A549 treated with DMSO at 1 μM for 4 hours (cell line): ENCODE measurements at places on chromosomes 5 and 9. TPM values are rescaled to one million over a fixed set of nuclear protein-coding genes. Genes with fewer than 3 reads are reported as not detected.

The C9orf85 gene
- total RNA-seq = 13.3 to 14.6 TPM (median 13.8 TPM) in 5 replicates

The MCCC2 gene
- total RNA-seq = 41.7 to 46.6 TPM (median 44.7 TPM) in 5 replicates

The TERT gene
- 1.8 to 4.0 TPM (median 3.3 TPM) in 5 replicates for total RNA-seq

The FLT4 gene
- 2.2 to 4.4 TPM (median 3.3 TPM) in 5 replicates for total RNA-seq

The TTC23L gene
- total RNA-seq = 0.05 to 0.33 TPM (median 0.22 TPM) in 4 of 5 replicates, not detected in the other

The PPP3R2 gene
- total RNA-seq = not detected in 5 replicates

The PCDHGA8 gene
- total RNA-seq = 0.02 to 0.03 TPM (median 0.02 TPM) in 3 of 5 replicates, not detected in the others

The SPARC gene
- total RNA-seq = 17.7 to 32.0 TPM (median 24.6 TPM) in 5 replicates

The ANP32B gene
- 279 to 318 TPM (median 297 TPM) in 5 replicates for total RNA-seq

The ADAMTS12 gene
- total RNA-seq = 8.0 to 9.5 TPM (median 9.0 TPM) in 5 replicates

The C9orf50 gene
- 0.08 TPM in 1 of 5 replicates, not detected in the others for total RNA-seq

The TBC1D13 gene
- total RNA-seq = 19.1 to 22.6 TPM (median 21.2 TPM) in 5 replicates

The ZNF462 gene
- 4.9 to 6.2 TPM (median 5.9 TPM) in 5 replicates for total RNA-seq

The SVEP1 gene
- total RNA-seq = 1.4 to 1.9 TPM (median 1.8 TPM) in 5 replicates

The RNF208 gene
- 1.2 to 2.7 TPM (median 1.8 TPM) in 5 replicates for total RNA-seq

The TLN1 gene
- total RNA-seq = 104 to 127 TPM (median 121 TPM) in 5 replicates
